ENCODE measurements at places on chromosomes 3 and 15.

- peak; percentile 6 for DNase-seq
Observed at GRCh38 chr3:13391308-13391707, 28.8 kb downstream of the NUP210 start.

- DNase-seq, result no peak
Observed at GRCh38 chr3:138323971-138324370, 5.7 kb downstream of the NME9 start.

DNA sequence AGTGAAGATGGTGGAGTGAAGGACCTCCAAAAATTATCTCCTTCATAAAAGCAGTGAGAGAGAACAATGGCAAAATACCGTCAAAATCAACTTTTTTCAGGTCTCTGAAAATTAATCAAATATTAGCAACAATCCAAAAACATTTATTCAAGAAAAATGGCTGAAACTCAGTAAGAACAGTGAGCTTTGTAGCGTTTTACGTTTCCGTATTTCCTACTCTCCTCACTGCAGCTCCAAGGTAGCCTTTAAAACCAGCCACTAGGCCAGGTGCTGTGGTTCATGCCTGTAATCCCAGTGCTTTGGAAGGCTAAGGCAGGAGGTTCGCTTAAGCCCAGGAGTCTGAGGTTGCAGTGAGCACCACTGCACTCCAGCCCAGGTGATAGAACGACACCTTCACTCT lies 38.5 kb downstream of the ATP10A start:
- no peak for DNase-seq

- no peak for DNase-seq
Observed at GRCh38 chr3:42600958-42601675, 631 bp downstream of the NKTR start.

DNA sequence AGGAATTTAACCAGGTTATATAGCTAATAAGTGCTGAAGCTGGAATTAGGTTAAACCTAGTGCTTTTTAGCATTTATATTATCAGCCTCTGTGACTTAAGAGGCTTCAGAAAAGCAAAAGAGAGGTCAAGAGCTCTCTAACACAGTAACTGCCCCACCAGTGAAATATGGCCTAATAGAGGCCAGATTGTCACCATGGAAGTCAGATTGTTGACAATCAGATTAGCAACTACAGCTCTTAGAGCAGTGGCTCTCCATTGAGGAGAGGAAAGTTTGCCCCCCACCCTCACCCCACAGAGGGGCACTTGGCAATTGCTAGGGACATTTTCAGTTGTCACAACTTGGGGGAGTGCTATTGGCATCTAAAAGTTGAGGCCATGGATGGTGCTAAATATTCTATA lies 23.3 kb upstream of the LMOD3 start:
- DNase-seq, result no peak

GRCh38 chr3:194450341-194450740 lies 36.5 kb downstream of the ATP13A3 start:
- no peak for DNase-seq

- DNase-seq, result no peak
Observed at GRCh38 chr3:72285502-72285901, 500.6 kb upstream of the PROK2 start.

GRCh38 chr3:134794950-134795745 lies at the start of gene EPHB1:
EPHB1 (plus strand) TSS chr3:134795260.
- peak; percentile 19 for DNase-seq

- no peak for DNase-seq
Observed at GRCh38 chr3:32302601-32303398, 64.3 kb downstream of the CMTM8 start.

GRCh38 chr15:58724466-58724865 lies 25.0 kb downstream of the ADAM10 start:
- DNase-seq, result no peak

GRCh38 chr3:108461661-108462111 lies 48.7 kb downstream of the MYH15 start:
- no peak for DNase-seq

GRCh38 chr15:74812533-74812932 lies at the start of gene LMAN1L:
LMAN1L (plus strand) TSS chr15:74812835; CDS start chr15:74812855, 20 bp downstream.
- DNase-seq, result no peak

DNA sequence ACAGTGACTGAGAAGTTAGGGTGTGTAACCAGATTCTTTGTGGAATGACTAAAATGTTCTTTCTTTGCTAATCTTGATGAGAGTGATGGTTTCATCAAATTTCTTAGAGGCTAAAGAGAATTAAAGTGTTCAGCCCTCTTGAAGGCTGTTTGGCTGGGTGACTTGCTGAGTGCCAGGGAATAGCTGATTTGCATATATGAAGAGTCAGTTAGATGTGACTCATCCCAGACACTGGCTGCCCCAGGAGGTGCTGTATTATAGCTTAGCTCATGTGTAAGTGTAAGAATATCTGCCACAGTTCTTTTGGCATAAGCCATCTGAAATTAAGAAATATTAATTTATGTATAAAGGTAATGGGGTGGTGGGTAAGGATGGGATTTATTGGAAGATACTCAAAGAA lies 535.1 kb downstream of the NLGN1 start:
- no peak for DNase-seq

DNA sequence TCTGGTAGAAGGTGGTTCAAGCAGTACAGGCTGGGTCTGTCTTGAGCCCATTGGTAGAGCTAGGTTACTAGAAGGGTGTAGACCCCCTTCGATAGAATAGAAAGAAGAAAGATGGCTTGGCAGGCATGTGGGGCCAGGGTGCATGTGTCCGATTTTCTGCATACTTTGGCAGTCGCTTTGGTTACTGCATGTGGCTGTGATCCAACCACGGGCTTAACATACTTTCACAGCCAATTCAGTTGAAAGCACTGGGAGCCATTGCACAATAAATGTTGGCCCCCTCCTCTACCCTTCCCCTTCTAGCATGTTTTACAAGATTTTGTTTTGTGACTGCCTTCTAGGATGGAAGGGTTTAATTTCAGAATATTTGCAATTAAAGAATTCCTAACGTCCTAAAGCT lies 7.2 kb downstream of the ARID3B start:
- DNase-seq, result no peak

DNA sequence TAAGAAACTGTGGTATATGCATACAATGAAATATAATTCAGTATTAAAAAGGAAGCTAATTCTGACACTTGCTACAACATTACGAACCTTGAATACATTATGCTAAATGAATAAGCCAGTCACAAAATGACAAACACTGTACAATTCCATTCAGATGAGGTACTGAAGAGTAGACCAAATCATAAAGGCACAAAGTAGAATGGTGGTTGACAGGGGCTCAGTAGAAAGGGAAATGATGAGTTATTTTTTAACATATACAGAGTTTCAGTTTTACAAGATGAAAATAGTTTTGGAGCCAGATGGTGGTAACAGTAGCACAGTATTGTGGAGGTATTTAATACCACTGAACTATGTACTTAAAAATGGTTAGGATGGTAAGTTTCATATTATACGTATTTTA lies 254.6 kb upstream of the RBMS3 start:
- DNase-seq, result no peak

DNA sequence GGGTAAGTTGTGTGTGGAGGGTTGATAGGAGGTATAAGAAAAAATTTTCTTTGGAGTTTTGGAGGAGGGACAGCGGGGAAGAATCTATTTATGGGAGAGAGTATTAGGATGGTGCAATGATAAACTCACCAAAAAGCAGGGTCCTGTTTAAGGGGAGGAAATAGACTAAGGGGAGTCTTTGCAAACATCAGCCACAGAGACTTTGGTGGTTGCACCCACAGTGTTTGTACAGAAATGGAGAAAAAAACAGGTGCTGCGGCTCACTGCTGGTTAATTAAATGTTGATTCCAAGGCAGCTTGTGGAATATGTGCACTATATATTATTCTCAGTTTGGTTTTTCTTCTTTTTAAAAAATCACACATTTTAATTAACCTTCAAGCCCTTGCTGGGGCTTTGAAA lies 182.1 kb downstream of the NECTIN3 start:
- no peak for DNase-seq

- no peak for DNase-seq
Observed at GRCh38 chr3:122055215-122055614, at the start of gene CD86. CD86 (plus strand) TSS chr3:122055362; CDS start chr3:122055490, 128 bp downstream.

GRCh38 chr3:48997714-48998637 lies 7.9 kb downstream of the P4HTM start:
- no peak for DNase-seq

- no peak for DNase-seq
Observed at GRCh38 chr3:43870120-43870519, 179.4 kb downstream of the ABHD5 start.

GRCh38 chr3:13193320-13194284 lies 120.4 kb upstream of the IQSEC1 start:
- DNase-seq, result no peak

DNA sequence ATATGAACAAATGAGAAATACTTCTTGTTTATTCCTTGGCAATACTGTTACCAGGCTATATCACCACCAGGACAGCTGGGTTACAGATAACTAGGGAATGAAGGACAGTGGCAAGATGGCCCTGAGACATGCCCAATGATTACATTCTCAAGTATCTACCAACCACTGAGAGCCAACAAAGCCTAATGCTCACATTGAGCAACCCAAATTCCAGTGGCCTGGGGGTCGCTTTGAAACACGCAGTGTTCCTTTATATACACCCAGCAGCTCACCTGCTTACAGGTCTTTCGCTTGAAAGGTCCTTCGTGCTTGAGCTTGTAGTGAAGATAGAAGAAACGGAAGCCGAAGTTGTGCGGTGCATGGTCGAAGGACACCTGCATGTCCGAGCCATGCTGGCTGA lies 45.1 kb downstream of the SPATA12 start:
- DNase-seq, result no peak

DNA sequence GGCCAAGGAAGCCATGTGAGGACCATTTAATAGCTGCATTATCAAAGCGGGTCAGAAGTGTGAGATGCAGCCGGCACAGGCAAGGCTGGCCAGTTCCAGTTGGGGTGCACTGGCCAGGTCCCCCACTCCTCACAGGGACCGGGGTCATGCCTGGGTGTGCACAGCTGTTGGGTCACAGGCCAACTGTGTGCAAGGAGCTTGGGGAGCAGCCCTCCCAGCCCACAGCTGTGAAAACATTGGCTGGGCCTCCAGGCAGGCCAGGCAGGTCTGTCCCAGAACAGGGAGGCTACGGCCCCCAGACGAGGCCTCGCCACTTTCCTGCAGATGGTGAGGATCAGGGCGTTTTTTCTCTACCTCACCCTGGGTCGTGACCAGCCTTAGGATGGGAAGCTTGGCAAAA lies 521.0 kb downstream of the NTRK3 start:
- DNase-seq, result no peak

DNA sequence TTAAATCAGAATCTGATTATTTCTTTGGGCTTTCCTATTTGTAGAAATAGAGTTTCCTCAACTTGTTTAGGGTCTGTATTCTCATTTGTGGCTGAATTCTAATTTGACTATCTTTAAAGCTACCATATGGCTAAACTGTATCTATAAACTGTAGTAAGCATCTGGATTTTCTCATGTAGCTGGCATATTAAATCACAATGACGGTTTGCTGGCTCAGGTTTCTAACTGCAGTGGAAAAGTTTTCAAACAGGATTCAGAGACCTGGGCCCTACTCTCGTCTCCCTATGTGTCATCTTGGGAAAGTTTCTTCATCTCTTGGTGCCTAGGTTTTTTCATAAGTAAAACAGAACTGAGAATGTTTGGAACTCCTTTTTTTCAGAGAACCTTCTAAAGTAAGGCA lies 68.3 kb downstream of the GALK2 start:
- DNase-seq, result no peak

- DNase-seq, result no peak
Observed at GRCh38 chr3:13504161-13504831, 24.2 kb downstream of the HDAC11 start.

GRCh38 chr3:13072600-13073325 lies 466 bp downstream of the IQSEC1 start:
- no peak for DNase-seq

All from stimulated activated CD4-positive, alpha-beta T cell treated with anti-CD3 and anti-CD28 coated beads, Interleukin-4, amount 100 ng/mL, for 4 hours (primary cell).